Renal cortical epithelial cell (primary cell): ENCODE measurements at places on chromosomes 2 and 18. TPM values are rescaled to one million over a fixed set of nuclear protein-coding genes. Genes with fewer than 3 reads are reported as not detected.

DNA sequence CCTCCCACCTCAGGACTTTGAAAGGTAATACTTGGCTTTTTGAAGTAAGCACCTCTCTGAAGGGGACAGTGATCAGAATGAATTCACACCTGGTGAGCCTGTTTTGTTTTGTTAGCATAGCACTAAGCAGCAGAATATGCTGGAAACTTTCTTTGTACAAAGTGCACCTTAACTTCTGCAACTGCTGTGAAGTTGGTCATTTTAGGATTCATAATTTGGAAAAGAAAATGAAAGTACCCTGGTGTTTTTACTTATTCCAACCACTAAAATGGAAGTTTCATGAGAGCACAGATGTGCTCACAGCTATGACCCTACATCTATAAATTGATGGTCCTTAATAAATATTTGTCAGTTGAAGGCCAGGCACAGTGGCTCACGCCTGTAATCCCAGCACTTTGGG is 257.8 kb upstream of the STON1 start:
- DNase-seq = no peak

- DNase-seq = no peak
Measured at GRCh38 chr2:228771774-228772173, 499.3 kb downstream of the PID1 start.

DNA sequence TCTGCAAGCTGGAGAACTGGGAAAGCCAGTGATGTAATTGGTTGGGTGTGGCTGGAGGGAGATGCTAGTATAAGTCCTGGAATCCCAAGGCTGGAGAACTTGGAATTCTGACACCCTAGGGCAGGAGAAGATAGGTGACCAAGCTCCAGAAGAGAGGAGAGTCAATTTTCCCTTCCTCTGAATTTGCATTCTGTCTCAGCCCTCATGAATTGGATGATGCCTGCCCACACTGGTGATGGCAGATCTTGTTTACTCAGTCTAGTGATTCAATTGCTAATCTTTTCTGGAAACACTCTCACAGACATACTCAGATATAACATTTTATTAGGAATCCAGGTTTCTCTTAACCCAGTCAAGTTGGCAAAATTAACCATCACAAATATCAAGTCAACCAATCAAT is 287.2 kb downstream of the RDH14 start:
- DNase-seq = no peak

DNA sequence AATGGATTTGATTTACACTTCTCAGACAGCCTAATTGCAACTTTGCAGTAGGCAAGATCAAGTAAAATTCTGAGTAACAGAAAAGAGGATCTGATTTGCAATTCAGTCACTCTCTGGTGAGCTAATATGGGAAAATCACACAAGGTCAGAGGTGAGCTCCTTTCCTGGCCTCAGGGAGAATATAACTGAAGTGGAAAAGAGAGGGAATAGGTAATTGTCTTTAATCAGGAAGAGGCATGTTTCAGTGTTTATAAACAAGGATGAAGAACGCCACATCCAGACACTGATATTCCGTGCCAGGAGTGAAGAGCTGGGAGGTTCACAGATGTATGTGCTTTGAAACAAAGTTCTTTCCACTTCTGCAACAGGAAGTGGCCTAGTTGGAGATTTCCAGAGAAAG is 127.1 kb downstream of the ETAA1 start:
- peak; percentile 64 for DNase-seq

DNA sequence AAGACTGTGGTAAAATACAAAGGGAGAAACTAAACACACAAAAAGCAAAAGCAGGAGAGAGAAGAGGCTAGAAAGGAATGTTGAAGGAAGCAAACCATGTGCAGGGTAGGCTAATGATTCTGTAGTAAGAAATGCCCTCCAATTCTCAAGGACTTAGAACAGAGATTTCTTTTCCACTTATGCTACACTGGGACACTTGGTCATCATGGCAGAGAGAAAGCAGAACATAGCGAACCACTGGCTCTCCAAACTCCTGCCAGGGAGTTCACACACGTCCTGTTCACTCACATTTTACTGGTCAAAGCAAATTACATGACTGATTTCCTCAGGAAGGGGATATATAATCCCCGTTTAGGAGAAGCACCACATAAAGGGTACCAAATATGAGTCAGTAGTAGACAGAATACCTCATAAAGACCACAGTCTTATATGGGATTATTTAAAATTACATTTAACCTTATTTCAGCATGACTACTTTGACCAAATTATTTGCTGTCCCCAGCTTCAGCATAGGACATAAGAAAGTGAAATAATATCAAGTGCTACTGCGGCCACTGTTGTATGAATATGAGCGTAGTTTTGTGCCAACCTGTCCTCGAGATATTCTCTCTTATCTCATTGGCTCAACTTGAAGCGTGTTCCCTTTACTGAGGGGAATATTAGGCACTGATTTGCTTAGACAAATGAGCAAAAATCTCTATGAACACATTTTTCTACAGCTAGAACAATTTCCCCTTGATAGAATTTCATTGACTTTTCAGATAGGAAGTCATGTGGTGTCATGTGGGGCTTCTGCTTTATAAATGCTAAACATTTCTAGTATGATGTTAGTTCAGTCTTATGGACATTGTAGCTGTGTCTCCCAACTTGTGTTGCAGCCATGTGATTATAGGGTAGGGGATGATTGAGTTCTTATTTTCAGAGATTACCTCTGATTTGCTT is 81.7 kb downstream of the FAM161A start:
- DNase-seq = no peak

- peak; percentile 26 for DNase-seq
Measured at GRCh38 chr18:805008-805754, 6.9 kb downstream of the YES1 start.

- DNase-seq = no peak
Measured at GRCh38 chr2:145682546-145683157, 1162.7 kb upstream of the ZEB2 start.

- no peak for DNase-seq
Measured at GRCh38 chr2:241184901-241185300, 3.6 kb upstream of the ANO7 start.

DNA sequence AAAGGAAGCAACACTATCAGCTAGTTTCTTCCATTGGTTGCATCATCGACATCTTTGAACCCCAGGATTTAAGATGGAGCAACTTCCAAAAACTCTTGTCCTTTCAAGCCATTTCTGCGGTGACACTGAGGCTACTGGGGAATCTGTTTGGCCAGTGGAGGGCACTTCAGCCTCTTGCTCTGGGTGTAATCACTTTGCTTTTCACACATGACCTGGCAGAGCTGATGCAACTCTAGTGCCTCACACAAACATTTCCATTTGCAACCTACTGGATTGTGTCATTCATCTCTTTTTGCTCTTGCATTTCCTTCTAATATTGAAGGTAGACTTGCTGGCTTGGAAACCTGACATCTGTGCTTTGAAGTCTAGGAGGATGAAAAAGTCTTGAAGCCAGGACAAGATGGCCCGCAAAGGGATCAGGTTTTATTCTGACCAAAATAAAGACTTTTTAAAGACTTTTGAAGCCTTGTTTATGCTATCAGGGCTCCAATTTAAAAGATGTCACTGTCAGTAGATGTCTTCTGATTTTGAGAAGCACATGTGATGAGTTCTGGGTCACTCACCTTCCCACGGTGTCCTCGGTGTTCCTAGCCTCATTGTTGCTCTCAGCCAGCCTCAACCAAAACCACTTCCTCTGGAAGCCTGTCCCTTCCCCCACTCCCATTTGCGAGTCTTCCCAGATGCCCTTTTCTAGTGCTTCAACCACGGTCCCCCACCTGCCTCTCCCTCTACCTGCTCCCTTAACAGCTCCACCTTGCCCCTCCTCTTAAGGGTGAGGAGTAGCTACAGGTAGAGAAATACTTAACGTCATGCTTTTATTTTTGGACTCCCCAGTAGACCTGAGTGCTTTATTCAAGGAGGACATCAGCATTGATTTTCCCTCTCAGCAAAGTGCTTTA is 69.7 kb upstream of the KCNE4 start:
- peak; percentile 95 for DNase-seq

- peak; percentile 99 for DNase-seq
Measured at GRCh38 chr2:34627003-34627402, 1027.9 kb upstream of the FAM98A start.

DNA sequence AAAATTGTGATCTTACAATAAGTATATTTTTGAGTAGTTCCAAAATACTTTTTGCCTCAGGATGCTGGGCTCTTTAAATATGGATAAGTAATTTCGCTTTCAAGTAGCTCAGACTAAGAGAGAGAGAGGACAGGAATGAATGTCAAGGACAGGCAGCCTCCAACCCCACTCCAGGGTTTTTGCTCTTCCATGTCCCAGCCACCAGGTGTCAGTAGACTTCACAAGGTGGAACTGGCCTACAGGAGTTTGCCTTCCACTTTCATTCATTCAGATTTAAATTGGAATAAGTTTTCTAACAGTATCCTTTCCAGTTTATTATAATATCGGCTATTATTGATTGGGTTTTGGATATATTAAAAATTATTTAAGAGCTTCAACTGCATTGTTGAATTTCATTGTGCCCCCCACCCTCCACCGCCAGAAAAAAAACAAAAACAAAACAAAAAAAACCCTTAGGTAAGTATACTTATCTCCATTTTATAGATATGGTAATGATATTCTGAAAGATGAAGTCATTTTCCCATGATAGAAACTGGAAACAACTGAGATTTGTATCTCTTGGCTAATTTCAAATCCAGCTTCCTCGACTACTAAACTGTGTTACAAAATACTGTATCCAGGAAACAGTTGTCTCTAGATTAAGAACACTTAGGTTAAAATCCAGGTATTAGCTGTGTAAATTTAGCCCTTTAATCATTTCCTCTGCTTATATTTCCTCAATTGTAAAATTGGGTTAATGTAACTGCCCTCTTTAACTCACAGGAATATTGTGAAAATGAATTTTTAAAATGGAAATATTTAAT is 793.1 kb downstream of the ERBB4 start:
- DNase-seq = peak; percentile 51

- DNase-seq = peak; percentile 48
Measured at GRCh38 chr2:110991911-110992310, 128.8 kb upstream of the BCL2L11 start.

DNA sequence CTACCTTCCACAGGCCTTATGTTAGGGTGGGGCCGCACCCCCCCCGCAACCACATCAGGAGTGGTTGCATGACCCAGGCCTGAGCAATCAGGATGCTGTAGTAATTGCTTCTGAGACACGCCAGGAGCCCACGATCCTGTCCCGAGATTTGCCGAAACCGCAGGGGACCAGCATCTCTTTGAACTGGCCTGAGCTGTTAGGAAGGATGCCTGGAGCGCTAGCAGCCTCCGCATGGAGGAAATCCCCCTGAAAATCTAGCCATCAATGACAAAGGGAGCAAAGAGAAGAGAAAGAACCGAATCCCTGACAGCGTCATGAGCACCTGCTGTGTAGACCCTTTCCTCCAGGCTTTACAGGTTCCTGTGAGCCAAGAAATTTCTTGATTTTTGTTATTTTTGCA is 8.7 kb upstream of the TEX44 start:
- no peak for DNase-seq

GRCh38 chr2:100551303-100551702 is 11.5 kb upstream of the PDCL3 start:
- DNase-seq = no peak

DNA sequence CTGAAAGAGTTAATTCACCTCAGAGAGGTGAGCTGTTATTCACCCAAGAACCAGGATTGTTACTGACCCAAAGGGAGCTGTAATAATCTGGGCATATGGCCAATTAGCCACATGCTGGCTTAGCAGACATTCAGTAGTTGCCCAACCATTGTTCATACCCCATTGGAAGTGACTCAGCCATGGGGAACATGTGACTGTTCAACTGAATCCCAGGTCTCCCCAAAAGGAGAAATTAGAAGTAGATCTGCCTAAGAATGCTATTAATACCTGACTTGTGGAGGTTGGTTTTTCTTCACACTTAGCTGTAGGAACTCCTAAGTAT is 272.6 kb upstream of the UBE2E3 start:
- DNase-seq = peak; percentile 100

DNA sequence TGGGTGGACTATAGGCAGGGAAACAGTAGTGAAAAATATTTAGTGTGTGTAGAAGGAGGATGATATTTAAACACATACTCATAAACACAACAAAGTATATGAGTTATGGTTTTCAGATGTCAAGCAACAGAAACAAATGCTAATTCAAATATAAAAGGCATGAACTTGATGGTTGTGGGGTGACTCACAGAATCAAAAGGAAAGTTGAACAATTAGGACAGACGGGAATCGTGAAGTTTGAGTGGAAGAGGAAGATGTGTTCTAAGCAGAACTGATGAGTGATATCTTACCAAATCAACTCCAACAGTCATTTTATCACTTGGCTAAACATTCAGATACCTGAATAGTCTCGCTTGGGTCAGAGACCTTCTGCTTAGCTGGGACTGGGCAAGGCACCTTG is 53.6 kb upstream of the ITGA6 start:
- no peak for DNase-seq

GRCh38 chr2:235614900-235615712 is 121.3 kb downstream of the AGAP1 start:
- peak; percentile 23 for DNase-seq

- DNase-seq = no peak
Measured at GRCh38 chr2:2662847-2663356, 331.8 kb upstream of the MYT1L start.

GRCh38 chr2:160876765-160877164 is 283.5 kb upstream of the TANK start:
- peak; percentile 19 for DNase-seq

DNA sequence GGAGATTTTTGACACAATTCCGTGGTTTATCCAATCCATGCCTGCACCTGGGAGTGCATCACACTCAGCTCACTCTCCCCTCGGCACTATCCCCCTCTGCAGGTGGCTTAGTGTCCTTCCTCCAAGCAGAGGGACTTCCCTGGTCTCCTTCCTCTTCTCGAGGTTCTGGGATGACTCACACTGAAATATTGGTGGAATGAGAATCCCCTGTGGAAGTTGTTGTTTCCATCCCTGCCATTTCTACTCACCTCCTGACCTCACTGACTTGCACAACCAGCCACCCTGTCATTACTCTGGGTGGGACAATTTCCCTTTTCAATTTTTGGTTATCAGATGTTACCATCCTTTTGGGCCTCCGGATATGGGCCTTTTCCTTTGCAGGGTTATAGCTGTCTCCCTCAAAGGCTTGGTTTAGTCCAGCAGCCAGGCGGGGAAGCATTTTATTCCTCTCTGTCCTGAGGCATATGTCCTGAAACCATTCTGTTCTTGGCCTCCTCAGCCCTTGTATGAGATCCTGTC is 59.9 kb downstream of the PTPRM start:
- peak; percentile 93 for DNase-seq

DNA sequence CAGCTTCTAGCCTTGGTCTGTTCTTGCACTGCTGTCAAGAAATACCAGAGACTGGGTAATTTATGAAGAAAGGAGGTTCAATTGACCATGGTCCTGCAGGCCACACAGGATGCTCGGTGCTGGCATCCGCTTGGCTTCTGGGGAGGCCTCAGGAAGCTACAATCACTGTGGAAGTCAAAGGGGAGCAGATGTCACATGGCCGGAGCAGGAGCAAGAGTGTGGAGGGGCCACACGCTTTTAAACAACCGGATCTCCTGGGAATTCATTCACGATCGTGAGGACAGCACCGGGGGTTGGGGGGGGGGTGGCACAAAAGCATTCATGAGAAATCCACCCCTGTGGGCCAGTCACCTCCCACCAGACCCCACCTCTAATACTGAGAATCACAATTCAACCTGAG is 850.4 kb upstream of the SALL3 start:
- DNase-seq = no peak

Gene COLEC12
- total RNA-seq = 0.52 and 34.7 TPM in 2 replicates

Gene ASB18
- total RNA-seq = not detected in 2 replicates

Gene STAT4
- total RNA-seq = 0.52 and 3.0 TPM in 2 replicates

Gene ZNF514
- 14.1 and 16.0 TPM in 2 replicates for total RNA-seq

Gene MERTK
- 4.4 and 5.7 TPM in 2 replicates for total RNA-seq
